Iris pigment epithelial cell (primary cell): ENCODE measurements at places on chromosomes 3 and 15.

GRCh38 chr15:68025835-68026424 is 28.2 kb upstream of the PIAS1 start:
- peak; percentile 71 for DNase-seq

DNA sequence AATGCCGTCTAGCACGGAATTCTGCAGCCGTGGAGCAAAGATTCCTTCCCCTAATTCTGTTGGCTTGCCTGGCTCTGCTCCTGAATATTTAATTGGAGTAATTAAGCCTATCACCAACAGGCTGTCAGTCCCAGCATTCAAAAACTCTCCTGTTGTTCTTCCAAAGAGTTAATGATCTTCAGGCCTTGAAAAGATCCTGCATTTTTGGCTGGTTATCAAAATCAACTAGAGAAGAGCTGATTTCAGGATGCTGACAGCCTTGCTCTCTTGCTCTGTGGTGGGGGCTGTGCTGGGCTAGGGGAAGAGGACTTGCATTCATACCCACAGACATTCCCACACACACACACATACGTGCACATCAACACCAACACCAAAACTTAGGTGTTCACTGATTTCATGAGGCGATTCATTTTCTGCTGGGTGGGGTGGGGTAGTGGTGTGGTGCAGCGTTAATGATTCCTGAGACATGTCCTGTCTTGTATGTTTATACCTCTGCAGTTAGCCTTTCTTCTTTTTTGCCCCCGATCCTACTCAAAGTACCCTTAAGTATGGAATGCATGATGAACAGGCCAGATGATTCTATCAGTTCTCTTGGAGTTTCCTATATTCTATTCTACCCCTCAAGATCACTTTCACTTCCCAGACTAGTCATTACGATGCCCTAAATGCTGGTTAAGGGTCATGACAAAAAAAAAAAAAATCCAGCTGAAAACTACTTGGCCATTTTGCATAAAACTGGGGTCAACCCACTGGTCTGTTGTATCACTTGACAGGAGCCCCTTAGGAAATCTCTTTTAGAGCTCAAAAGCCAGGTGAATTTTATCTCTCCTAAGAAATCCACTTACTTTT is 42.3 kb downstream of the CPN2 start:
- DNase-seq, result no peak

- no peak for DNase-seq
Measured at GRCh38 chr3:180040966-180041365, 4.2 kb upstream of the PEX5L start.

- no peak for DNase-seq
Measured at GRCh38 chr15:69780374-69780773, 317.3 kb downstream of the TLE3 start.

GRCh38 chr3:190322604-190323245 is 479 bp upstream of the CLDN1 start:
- peak; percentile 37 for DNase-seq

DNA sequence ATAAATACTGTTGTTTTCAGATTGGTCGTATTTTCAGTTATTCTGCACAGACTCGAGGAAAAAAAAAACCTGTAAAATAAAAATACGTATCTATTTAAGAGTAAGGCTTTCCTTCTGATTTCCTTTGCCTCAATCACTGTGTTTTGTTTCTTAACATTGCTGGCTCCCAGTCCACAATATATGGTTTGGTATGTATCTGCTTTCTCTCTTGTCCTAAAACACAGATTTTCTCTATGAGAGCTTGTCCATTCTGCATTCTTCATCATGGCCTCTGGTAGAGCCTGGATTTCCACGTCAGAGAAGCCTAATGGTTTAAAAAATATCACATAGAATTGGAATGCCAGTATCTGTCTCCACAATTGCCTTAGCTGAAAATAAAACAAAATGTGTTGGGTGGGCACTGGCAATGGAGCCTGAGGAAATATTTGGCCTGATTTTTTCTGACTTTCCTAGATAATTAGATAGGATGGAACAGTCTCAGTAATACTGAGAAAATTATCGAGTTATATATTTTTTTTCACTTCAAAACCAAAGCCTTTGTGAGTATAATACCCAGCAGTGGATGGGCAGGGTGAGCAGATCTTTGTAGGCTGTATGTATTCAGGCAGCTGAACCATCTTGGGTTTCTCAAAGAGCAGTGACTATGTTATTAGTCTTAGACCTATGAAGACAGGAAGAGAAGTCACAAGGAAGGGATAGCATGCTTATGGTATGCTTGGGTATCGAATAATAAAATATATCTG is 1.9 kb downstream of the CD200 start:
- DNase-seq, result no peak

- DNase-seq, result no peak
Measured at GRCh38 chr3:46661776-46662766, 31.4 kb downstream of the ALS2CL start.

- DNase-seq, result peak; percentile 74
Measured at GRCh38 chr3:101081999-101082398, 88.8 kb upstream of the ABI3BP start.

DNA sequence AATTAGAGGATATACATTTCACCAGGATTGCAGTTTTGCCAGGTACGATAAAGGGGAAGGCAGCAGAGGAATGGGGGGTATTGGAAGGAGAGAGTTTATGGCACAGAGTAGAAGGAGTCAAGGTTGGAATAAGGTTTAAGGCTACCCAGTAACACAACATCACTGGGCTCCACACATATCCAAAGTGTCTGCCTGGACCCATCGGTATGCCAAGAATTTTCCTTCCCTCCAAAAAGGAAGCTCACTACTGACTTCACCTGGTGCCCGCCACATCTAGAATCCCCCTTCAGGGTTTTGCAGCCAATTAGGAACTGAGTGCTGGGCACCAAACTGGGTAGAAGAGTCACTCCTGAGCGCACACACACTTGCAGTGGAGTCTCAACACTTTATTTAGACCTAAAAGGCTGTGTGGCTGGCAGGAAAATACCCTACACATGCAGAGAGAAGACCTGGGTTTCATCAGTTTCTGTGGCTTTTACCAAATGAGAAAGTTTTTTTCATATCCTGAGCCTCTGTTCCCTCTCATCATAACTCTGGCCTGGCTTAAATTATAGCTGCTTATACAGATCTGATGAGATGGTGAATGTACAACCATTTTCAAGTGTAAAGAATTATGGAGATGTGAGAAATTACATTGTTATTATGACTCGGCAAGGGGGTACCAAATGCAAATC is 190.8 kb upstream of the LPP start:
- no peak for DNase-seq

DNA sequence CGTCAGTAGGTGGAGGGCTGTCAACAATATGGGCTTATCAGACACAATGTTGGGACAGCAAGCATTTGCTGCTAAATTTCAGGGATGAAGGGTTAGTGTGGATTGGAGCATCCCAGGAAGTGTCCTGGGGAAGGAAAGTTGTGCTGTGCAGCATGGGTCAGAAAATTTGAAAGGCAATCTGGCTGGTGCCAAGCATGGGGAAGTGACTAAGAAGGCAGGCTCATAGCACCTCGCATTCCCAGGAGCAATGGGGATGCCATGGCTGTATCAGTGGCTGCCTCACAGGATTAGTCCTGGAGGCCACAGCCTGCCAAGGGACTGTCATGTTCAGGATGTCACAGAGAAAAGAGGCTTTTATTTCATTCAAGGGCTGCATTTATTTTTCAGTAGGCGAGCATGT is 322.4 kb upstream of the TRIM42 start:
- DNase-seq, result no peak

DNA sequence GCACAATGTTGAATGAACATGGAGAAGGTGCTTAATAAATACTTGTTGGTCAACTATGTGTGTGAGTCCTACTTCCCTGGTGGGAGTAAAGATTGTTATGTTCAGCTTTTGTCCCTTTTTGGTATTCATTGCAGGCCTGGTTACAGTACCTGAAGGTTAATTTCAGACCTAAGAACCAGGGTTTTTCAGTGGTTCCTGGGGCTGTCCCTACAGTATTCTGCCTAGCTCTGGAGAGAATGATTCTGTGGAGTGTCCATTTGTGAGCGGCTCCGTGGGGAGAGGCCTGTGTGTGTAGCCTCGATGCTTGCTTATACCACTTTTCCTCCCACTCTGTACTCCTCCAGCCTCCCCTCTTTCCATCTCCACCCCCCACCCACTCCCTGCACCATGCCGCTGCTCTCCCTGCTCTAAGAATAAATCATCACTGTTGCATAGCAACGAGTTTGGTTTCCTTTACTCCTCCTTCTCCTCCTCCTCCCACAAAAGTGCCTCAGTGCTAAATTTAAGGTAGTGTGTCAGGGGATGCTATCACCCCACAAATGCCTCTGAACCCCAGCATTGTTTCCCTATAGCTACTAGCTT is 150.6 kb upstream of the ROPN1 start:
- no peak for DNase-seq

GRCh38 chr3:102084006-102084405 is 234.7 kb downstream of the NFKBIZ start:
- peak; percentile 59 for DNase-seq

GRCh38 chr15:37788330-37788729 is 146.1 kb upstream of the TMCO5A start:
- DNase-seq, result no peak
